Foreskin fibroblast (primary cell): ENCODE measurements at places on chromosomes 2 and 18.

GRCh38 chr2:28406276-28407096 is 13.8 kb downstream of the FOSL2 start:
- peak; percentile 43 for DNase-seq

DNA sequence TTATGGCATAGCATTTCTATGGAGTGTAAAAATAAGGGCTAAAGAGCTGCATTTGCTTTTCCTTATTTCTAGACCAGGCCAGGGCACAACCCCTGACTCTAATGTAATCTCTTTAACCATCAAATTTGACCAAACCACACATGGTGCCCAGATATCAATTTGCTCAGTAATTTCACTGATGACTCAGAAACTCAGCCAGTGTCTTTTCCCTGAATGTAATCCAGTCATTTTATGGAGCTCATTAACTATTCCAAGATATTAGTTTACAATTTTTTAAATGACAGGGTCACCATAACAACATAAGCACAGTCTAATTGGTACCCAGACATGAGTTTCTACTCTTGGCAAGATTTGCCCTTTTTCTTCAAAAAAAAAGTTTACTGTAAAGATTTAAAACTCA is 270.8 kb upstream of the AGAP1 start:
- no peak for DNase-seq

DNA sequence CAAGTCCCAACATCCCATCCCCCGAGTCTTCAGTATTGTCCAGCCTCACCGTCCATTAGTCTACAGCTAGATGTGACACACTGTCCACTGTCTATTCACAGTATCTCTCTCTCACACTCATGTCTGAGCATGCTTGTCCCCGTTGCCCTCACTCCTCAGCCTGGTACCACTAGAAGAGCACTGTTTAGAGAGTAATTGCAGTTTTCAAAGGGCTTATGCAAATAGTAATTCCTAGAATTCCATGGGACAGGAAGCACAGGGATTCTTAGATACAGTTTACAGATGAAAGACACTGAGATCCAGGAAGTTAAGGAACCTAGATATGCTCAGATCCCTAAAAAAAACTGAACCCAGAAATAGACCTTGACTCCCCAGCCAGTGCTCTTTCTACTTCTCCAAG is 125.5 kb downstream of the MYO5B start:
- DNase-seq, result no peak

DNA sequence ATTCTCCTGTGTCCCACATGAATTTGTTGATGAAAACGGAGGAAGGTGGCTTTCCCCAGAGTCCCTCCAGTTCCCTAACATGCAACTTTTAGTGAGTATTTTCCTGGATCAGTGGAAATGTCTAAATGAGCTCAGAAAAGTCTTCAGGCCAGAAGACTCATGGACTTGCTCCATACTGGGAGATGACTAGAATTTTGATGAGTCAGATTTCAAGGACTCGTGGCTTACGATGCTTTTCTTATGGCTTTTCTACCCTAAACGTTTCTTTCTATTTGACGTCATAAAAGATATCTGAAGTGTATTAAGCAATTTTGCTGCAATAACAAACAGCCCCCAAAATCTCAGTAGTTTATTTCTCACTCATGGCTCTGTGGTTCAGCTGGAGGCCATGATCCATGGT is 397.6 kb downstream of the FBXO15 start:
- no peak for DNase-seq

GRCh38 chr18:71485611-71486010 is 1058.5 kb downstream of the CBLN2 start:
- DNase-seq, result no peak

DNA sequence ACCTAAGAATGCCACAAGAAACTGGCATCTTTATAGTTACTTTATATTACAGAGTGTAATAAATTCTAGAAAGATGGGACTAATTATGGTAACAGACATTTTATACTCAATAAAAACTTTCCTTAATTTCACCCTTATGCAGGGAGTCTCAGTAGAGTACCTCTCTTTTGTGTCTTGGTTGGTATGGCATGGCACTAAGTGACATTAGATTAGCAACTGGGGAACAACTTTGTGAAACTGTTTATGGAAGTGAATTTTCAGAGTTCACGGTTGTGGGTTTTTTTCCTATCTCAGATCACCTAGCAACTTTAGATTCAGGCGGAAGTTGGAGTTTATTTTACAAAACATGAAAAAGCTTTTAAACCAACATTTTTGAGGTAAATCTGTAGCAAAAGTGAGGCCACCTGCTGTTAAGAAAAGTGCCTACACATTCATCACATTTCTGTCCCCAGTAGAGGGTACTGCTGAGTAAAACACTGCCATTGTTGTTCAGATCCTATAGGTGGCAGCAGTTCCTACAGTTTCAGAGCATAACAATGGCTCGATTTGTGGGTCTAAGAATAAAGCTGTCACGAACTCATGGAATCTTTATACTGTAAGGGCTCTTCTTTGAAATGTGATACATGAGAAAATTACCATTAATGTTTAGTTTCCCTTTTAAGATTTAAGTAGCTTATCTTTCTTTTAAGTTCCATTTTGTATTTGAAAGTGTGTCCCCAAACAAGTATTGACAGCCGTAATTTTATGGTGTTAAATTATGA is 117.6 kb downstream of the CAMKMT start:
- DNase-seq, result peak; percentile 89
